ENCODE measurements at places on chromosomes 2 and 18. TPM values are rescaled to one million over a fixed set of nuclear protein-coding genes. Genes with fewer than 3 reads are reported as not detected.

DNA sequence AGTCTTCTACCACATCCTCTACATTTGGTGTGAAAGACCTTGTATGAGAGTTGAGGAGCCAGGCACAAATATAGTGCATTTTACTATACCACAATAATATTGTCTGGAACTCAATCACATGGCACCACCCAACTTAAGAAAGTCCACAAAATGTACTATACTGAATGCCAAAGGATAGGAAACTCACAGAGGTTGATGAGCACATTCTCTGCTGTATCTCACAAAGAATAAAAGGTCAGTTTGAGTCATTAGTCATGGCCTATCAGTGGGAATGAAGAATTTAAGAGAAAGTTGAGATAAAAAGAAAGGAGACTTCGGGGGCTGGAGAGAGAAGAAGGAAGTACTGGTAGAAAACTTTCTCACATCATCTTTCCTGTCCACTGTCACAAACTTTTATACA, 134.3 kb downstream of the RDH14 start:
- DNase-seq, result no peak

CABYR gene
- total RNA-seq, result 2.2 TPM

PLGLB1 gene
- total RNA-seq, result 11.7 TPM

DNA sequence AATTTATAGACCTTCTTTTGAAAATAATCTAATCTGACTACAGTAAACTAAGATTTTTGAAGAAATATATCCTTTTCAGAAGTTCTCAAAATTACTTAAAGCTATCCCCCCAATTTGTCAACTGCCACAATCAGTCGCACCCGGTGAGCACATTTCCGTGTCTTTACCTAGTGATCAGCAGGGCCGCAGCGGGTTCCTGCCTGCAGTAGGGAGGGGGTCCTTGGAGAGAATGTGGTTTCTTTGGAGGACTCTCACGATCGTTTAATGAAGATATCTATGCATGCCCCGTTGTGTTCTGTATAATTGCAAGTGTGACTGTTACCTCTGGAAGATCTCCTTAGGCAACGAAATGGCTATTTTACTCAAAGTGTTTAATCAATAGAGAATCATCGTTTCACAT, 251.9 kb upstream of the RAB12 start:
- no peak for DNase-seq

TMEM247 gene
- not detected for total RNA-seq

ALPP gene
- not detected for total RNA-seq

DNA sequence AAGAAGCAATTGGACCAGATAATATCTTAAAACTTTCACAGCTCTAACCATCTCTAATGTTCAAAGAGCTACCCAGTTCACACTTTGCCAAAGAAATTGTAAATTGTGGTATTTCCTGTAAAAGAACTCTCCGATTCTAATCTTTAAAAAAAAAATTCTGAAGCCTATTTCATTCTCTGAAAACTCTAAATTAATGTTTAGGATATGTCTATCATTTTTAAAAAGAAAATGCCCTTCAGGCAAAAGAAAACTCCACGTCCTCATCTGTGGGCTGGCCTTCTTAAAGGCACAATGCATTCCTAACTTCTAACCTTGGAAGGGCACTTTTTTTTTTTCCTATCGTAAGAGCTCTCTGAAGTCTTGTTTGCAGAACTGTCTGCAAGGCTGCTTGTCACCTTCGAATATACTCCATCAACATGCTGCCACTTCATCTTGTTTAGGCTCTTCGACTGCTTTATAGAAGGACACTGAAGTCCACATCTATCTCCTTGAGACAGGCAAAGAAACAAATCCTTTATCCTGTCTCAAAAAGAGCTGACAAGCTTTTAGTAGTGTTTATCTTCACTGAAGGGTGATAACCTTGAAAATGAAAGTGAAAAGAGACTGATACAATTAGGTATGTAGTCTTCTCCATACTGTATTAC, 124.3 kb upstream of the SLC39A10 start:
- peak; percentile 45 for DNase-seq

DNA sequence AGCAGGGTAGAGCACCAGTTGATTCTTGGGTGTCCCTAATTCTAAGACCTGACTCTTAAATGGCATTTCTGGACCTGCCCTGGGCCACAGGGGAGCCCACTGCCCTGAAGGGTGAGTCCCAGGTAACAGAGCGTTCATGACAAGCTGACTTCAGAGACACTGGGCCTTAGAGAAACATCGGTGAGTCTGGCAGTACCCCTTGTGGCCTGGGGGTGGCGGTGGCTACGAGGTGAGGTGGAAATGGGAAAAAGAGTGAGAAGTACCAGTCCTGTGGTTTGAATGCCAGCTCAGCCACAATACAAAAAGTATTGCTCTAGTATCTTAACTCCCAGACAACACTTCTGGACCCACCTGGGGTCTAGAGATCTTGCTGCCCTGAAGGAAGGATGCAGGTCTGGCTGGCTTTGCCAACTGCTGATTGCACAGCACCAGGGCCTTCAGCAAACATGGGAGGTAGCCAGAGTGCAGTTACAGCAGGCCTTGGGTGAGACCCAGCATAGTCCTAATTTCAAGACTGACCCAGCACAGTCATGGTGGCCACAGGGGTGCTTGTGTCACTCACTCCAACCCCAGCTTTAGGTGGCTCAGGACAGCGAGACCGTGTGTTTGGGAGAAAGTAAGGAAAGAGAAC, 44.5 kb downstream of the USP34 start:
- peak; percentile 67 for DNase-seq

CYTIP gene
- total RNA-seq, result 248 TPM

ITGA6 gene
- 69.1 TPM for total RNA-seq

- peak; percentile 78 for DNase-seq
These were observed 42.4 kb downstream of the ARL4C start for GRCh38 chr2:234454433-234454832.

- no peak for DNase-seq
These were observed 153.3 kb upstream of the NOSTRIN start for GRCh38 chr2:168649105-168649504.

CPLX4 gene
- not detected for total RNA-seq

- no peak for DNase-seq
These were observed 22.2 kb downstream of the GALR1 start for GRCh38 chr18:77271576-77272481.

- DNase-seq, result no peak
These were observed 181.7 kb downstream of the ANKRD44 start for GRCh38 chr2:197128897-197129296.

GRCh38 chr2:3470166-3470651, 49.1 kb downstream of the ADI1 start:
- DNase-seq, result no peak

ST8SIA3 gene
- not detected for total RNA-seq

DNA sequence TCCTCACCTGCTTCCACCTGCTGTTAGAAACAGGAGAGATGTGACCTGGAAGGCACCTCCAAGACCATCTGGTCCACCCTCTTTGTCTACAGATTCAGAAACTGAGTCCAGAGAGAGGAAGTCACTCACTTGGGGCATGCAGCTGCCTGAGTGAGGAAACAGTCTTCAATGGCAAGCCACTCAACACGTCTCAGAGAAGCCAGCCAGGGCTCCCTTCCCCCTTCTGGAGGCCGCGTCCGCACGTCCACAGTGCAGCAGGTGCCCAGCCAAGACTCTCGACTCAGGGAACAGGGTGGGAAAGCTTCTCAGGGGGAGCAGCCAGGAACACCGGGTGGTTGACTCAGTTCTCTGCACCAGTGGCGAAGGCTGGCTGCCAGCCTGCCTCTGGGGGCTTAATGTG, 201.7 kb downstream of the BCL11A start:
- DNase-seq, result no peak

GRCh38 chr2:160258492-160258805, 58.4 kb upstream of the ITGB6 start:
- no peak for DNase-seq

- no peak for DNase-seq
These were observed 5.6 kb upstream of the PER2 start for GRCh38 chr2:238294046-238294392.

DNA sequence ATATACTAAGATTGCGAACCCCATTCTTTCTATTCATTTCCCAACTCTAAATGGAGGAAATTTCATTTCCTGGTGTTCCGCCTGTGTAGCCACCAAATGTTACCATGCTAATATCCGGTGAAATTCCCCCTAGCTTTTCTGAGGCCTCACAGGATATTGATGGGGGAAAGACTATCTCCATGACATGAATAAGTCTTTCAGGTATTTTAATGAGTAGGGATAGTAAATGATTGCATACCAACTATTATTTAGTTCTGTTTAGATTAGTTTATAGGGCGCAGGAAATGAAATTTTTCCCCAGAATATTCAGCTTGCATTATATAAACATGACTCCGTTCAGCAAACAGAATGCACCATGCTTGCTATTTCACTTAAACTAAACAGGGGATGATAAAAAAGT, 55.4 kb downstream of the COL5A2 start:
- no peak for DNase-seq

- no peak for DNase-seq
These were observed 59.4 kb downstream of the OSR1 start for GRCh38 chr2:19299032-19299431.

PAX3 gene
- not detected for total RNA-seq

SEMA4F gene
- 21.6 TPM for total RNA-seq

- DNase-seq, result no peak
These were observed 82.9 kb downstream of the NUP35 start for GRCh38 chr2:183207110-183207509.

DLX2 gene
- not detected for total RNA-seq

UGT1A3 gene
- not detected for total RNA-seq

Data from CD4-positive, alpha-beta memory T cell (primary cell).